LNCaP clone FGC (cell line): ENCODE measurements at places on chromosomes 16 and 17.

- DNase-seq: no peak
Measured at GRCh38 chr17:77129568-77130301, 11.0 kb upstream of the SEC14L1 start.

- no peak for DNase-seq
Measured at GRCh38 chr17:29566473-29567303, at the start of gene ABHD15. TSS of gene ABHD15 (minus strand) at chr17:29567037. CDS start at chr17:29566966, 71 bp downstream.

DNA sequence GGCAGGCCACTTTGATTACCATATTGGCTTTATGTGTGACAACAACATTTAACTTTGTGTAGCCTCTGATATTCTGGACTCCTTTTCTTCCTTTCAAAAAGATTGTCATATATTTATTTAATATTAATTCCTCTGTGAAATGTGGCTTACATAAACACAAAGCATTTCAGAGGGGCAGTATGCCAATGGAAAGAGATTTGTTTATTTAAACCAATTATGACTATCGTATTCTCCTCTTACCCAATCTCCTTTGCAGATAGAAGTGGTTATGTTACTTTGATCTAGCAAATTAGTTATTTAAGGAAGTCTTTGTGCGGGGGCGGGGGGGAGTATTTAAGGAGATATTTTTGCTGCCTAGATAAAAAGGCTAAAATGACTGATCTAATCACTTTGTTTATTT is 573.7 kb upstream of the KIF2B start:
- DNase-seq: no peak

- DNase-seq: no peak
Measured at GRCh38 chr17:14201021-14201987, 35.4 kb downstream of the CDRT15 start.

DNA sequence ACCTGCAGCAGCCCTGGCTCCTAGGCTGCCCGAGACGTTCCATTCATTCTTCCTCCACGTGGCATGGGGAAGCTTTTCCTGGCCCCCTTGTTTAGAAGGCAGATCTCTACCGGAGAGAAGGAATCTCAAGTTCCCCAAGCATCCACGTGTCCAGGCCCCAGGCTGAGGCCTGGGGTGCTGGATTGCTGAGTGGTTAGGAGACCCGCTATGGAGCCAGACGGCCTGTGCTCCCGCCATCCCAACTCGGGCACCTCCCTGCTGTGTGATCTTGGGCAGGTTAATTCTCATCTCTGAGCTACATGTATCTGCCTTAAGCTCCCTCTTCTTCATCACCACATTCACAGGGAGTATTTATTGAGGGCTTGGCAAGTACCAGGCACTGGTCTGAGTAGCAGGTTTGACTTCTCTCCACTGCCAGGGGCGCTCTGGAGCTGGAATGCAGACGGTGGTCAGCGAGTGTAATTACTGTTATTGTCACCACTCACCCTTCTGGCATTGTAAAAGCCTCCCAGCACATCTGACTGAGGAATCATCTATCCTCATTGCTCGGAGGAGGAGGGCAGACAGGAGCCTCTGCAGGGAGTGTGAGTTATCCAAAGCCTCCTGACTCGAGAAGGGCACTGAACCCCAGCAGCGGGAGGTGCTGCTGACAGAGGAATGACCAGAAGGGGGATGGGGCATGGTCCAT is 1.1 kb upstream of the ADGRG1 start:
- no peak for DNase-seq

GRCh38 chr16:57574646-57575467 is 32.4 kb downstream of the ADGRG5 start:
- DNase-seq: no peak

DNA sequence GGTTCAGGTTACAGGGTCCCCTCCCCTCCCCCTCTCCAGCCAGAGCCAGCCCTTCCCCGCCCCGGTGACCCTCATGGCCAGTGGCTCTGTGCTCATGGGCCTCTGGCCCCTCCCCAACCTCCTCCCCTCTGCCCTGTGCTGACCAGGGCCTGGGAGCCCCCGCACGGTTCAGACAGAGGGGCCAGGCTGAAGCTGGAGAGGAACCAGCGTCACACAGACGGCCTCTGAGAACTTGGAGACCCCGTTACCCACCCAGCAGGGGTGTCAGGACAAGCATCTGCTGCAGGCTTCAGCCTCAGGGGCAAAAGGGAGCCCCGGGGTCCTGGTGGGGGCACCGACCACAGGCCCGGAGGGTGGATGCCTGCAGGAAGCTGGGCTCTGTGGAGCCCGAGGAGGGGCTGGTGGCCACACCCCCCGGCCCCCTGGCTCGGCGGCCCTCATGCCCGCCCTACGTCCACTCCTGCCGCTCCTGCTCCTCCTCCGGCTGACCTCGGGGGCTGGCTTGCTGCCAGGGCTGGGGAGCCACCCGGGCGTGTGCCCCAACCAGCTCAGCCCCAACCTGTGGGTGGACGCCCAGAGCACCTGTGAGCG is at the start of gene WFIKKN1:
WFIKKN1 (plus strand) TSS at position 171 of the 591 bp plus-strand sequence; CDS start at position 440, 269 bp downstream.
- no peak for DNase-seq

DNA sequence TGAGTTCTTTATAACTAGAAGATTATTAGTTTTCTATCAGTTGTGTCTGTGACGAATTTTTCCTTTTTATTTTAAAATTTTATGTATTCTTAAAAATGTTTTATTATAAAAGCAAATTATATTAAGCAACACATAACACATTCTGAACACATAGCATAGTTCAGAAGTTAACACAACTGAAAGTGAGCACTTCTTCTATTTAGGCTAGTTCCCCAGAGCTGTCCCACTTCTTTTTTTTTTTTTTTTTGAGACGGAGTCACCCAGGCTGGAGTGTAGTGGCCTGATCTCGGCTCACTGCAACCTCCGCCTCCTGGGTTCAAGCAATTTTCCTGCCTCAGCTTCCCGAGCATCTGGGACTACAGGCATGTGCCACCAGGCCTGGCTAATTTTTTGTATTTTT is 37.7 kb upstream of the ALDH3A2 start:
- no peak for DNase-seq

DNA sequence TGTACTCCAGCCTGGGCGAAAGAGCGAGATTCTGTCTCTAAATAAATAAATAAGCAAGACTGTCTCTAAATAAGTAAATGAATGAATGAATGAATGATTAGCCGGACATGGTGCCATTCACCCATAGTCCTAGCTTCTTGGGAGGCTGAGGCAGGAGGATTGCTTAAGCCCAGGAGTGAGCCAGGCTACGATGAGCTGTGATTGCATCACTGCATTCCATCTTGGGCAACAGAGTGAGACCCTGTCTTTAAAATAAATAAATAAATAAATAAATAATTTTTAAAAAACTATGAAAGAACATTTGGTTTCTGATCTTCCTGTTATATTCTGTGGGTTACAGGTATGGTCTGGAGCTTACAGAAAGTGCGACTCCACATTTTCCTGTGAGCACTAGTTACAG is 65.0 kb downstream of the C17orf58 start:
- DNase-seq: no peak

DNA sequence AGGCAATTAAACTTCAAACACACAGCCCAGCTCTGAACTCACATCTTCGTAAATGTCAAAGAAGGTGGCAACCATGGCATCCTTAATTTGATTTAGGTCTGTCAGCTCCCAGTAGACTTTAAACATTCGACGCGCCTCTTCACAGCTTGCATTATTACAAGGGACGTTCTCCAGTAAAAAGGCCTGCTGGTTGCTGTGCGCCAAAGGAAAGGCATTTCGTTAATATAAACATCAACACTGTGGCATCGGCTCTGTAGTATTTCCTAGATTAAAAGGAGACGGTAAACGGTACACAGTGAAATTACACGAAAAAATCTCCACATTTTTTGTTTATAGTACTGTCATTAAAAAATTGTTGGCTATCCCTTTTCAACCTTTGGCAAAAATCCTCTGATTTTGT is 116.8 kb upstream of the NETO2 start:
- DNase-seq: no peak

GRCh38 chr17:45149669-45150664 is 1.7 kb downstream of the HEXIM1 start:
- no peak for DNase-seq

DNA sequence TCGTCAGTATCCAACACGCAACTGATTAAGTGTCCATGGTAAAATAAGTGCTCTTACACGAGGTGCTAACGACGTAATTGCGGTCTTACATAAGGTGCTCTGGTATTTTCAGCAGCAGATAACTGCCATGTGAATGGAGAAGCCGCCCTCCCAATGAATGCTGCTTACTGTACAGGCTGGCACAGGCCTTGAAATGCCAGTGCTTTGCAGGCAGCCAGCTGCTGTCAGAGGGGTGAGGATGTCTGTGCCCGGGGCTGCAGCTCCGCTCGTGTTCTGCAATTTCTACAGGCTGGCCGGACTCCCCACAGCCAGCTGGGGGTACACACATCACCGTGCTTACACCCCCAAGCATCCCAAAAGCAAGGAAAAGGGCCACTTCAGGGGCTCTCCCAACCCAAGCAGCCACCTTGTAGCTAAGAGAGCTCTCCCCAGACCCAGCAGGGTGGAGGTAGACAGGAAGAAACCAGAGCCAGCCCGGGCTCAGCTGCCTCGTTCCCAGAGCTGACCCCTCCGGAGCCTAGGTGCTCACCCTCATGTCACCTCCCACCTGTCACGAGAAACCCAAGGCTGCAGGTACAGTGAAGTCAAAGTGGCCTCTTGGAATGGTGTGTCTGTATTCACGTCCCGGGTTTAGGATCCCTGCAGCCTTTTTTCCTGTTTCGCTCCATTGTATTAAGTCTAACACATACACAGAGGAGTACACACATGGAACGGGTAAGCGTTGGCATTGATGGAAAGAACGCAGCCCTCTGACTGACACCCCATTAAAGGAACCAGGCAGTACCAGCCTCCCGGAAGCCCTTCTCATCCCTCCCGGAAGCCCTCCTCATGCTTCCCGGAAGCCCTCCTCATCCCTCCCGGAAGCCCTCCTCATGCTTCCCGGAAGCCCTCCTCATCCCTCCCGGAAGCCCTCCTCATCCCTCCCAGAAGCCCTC is 27.2 kb upstream of the RPH3AL start:
- no peak for DNase-seq

DNA sequence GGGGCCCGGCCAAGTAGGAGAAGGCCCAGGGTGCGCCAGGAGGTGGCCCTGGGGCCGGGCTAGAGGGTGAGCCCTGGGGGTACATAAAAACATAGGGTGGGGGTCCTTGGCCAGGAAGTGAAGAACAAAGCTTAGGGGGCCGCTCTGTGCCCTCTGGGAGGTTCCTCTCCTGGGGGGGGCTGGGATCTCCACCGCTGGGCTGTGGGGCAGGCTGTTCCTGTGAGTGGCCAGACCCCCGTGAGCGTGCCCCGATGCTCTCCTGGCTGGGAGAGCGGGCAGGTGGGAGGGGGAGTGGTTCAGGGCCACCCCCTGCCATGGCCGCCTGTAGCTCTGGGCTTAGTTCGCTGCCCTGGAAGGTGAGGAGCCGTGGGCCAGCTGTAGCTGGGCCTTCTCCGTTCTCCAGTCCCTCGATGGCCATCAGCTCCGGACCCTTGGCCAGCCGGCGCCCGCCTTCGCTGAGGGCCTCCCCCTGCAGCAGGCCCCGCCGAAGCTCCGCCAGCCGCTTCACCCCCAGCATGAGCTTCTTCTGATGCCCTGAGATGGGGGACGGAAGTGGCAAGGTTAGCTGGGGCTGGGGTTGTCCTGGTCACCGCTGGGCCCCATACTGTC is 12.5 kb downstream of the CASKIN2 start:
- no peak for DNase-seq

- no peak for DNase-seq
Measured at GRCh38 chr16:57753448-57754353, 18.1 kb downstream of the KATNB1 start.

- no peak for DNase-seq
Measured at GRCh38 chr17:67865438-67865837, 40.1 kb downstream of the BPTF start.

GRCh38 chr17:79325709-79326430 is 251.2 kb downstream of the ENGASE start:
- no peak for DNase-seq

- no peak for DNase-seq
Measured at GRCh38 chr17:33038740-33039139, 47.1 kb downstream of the SPACA3 start.

- DNase-seq: no peak
Measured at GRCh38 chr16:84234321-84235241, 5.2 kb downstream of the KCNG4 start.

GRCh38 chr17:77644181-77645071 is 314.1 kb upstream of the TNRC6C start:
- no peak for DNase-seq

- DNase-seq: no peak
Measured at GRCh38 chr16:10921536-10922327, 20.5 kb downstream of the DEXI start.

- DNase-seq: no peak
Measured at GRCh38 chr16:63228259-63228658, 1192.0 kb upstream of the CDH8 start.

DNA sequence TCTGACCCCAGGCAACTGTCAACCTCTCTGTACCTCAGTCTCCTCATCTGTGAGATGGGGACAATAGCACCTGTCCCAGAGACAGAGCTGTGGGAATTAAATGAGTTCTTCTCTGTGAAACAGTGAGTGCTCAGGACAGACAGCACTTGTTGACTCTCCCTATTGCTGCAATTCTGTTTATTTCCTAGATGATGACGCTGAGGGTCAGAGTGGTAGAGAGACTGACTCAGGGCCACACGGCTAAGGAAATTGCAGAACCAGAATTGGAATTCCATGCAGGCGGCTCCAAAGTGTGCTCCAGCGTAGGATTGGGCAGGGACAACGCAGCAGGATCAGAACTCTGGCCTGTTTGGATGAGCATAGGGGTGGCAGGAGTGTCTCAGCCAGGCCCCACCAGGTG is 302.2 kb downstream of the C16orf95 start:
- no peak for DNase-seq

DNA sequence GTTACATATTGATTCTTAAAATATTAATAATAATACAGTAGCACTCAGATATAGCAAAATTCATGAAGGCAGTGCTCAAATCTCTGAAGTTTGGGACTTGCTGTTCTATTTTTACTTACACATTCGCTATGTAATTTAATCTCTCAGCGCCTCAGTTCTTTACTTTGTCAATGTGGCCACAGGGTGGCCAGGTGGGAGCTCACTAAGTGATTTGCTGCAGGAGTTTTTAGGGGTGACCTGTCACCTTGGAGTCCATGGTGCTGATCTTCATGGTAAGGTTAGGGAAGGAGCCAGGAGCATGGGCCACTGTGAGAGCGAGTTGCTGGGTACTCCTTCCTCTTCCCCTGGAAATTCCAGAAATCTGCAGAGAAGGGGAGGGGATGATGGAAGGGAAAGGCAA is 28.1 kb downstream of the VWA3A start:
- DNase-seq: no peak

- no peak for DNase-seq
Measured at GRCh38 chr16:89003831-89004208, 26.8 kb upstream of the CBFA2T3 start.

GRCh38 chr16:12416136-12416787 is 387.4 kb downstream of the CPPED1 start:
- no peak for DNase-seq

GRCh38 chr17:79673517-79673916 is 57.2 kb upstream of the ENPP7 start:
- no peak for DNase-seq

- DNase-seq: no peak
Measured at GRCh38 chr17:21239680-21240368, 13.4 kb downstream of the NATD1 start.
